ENCODE measurements at places on chromosomes 11 and 22.

GRCh38 chr11:19872512-19873145 is 160.0 kb downstream of the NAV2 start:
- no peak for DNase-seq

DNA sequence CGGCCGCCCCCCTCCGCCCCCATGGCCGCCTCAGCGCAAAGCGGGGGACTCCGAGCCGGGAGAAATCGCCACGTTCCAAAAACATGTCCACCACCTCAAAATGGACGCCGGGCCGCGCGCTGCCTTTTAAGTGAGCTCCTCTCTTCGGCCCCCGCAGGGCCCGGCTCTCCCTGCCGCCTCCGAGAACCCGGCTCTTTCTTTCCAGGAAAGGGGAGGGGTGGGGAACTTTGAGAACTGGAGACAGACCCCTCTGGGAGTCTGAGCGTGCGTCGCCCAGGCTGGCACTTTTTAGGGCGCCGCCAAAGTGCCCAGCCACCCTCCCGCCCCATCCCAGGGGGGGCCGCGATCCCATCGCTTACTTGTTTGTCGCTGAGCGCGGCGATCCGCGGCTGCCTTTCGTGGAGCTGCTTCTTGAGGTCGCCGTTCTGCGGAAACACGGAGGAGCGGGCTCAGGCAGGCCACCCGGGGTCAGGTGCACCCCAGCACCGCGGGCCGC is 1.6 kb downstream of the PHF21B start:
- no peak for DNase-seq

GRCh38 chr22:30562366-30562765 is 12.1 kb downstream of the GAL3ST1 start:
- no peak for DNase-seq

DNA sequence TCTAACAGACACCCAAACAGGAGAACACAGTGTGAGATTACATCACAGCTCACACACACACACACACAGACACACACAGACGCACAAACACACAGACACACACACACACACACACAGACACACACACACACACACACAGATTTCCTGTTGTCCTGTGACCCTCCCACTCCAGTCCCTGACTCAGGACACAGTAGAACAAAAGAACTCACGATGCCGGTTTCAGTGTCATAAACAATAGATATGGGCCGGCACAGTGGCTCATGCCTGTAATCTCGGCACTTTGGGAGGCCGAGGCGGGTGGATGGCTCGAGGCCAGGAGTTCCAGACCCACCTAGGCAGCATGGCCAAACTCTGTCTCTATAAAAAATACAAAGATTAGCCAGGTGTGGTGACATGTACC is 13.8 kb upstream of the KAT5 start:
- no peak for DNase-seq

DNA sequence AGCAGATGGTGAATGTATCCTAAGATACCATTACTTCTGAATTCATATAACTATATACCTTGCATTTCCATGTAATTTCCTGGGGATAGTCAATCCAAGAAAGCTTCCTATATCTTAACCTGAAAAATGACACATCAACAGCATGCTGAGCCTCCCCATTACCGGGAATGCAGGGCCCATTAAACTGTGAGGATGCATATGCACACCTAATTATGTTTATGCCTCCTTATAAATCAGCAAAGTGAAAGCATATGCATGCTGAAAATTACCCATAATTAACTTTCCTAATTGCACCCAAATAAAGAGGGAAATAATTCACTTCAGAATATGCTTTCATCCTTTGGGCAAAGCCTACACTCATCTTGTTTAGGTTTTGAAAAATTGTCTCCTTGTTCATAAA is 663.0 kb downstream of the KCNA4 start:
- no peak for DNase-seq

GRCh38 chr22:17106785-17107546 is 14.2 kb downstream of the TMEM121B start:
- peak; percentile 98 for DNase-seq

- DNase-seq = no peak
These were observed 227.0 kb upstream of the POU2AF2 start for GRCh38 chr11:111018566-111018965.

DNA sequence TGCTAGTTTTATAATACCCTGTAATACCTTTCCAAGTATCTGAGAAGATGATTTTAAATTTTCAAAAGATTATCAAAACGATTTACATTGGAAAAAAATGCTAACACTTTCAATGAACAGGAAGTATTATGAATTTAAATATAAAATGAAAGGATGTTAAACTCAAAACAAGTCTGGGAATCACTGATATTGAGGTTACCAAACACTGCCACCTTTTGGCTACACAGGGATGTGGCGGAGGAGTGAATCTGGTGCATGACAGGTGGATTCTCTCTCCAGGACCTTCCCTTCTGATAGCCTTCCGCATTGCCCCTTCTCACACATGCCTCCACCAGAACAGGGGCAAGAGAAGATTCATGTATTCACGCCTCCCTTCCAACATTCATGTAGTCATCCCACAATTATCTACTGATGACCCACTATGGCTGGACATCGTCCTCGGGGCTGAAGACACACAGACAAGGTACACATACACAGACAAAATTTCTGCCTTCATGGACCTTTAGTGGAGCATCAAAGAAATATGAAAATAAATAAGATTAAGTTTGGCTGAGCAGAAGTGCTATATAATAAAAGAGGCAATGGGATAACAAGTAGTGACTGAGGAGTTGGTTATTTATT is 34.7 kb downstream of the ATG16L2 start:
- DNase-seq = peak; percentile 67
